ENCODE measurements at places on chromosomes 16 and 17.

GRCh38 chr17:59521465-59522126 is 43.8 kb upstream of the DHX40 start:
- peak; percentile 17 for DNase-seq

DNA sequence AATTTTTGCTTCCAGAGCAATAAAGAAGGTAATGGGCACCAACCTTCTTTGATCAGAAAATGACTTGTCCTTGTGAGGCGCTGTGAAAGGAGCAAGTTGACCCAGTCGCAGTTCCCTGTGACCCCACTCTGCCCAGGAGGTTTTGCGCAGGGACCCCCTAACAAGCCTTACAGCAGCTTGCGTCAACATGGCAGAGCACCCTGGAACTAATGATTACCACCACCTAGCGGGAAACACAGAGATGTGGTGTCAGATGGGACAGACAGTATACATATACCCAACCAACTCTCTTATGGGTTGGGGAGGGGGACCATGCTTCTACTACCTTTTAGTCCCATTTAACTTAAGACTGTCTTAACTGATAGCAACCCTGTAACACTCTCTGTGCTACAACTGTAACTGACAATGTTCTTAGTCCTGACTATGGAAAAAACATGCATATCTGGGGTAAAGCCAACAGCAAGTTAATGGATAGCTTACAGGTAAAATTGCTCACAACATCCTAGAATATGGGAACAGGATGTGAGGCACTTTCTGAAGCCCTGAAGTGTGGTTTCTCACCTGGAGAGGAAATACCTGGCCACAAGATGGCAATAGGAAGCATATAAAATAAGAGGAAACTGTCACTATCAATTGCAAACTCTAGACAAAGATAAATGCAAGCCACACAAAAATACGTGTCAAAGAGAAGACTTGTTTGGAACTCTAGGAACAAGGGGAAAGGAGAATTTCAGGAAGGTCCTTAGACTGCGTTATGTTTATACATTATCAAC is 3.0 kb downstream of the KARS1 start:
- DNase-seq, result no peak

- DNase-seq, result no peak
Measured at GRCh38 chr17:44941712-44942331, 5.8 kb downstream of the KIF18B start.

DNA sequence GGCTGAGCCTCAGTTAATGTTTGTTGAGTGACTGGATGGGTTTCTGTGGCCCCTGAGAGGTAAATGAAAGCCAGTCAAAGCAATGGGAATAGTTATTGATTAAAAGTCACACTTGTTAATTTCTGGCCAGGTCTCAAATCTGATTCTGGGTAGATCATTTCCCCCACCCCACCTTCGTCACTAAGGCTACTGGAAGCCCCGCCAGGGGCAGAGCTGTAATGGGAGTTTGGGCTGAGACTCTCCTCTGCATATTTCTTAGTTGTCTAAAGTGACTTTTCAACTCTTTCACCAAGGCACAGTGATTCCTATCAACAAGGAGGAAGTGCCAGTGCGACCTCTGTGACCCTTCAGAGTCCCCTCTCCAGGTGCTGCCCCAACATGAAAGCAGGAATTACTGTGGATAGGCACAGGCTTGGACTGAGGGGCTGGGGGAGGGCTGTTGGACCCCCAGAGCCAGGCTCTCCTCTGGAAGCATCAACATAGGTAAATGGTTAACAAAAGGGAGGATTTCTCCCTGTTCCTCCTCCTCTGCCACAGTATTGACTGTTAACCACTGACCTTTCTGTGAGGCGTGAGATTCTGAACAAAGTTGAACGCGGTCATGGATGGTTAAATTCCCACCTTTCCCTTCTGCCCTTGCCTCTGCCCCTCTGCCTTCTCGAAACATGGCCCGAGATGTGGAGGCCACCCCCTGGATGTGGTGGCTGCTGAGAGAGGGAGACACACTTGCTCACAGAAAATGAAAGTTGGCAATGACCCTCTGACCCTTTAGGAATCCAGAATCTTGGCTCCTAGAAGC is 20.8 kb upstream of the TBX2 start:
- DNase-seq, result no peak

GRCh38 chr16:73020409-73020884 is 27.5 kb downstream of the ZFHX3 start:
- DNase-seq, result peak; percentile 80

DNA sequence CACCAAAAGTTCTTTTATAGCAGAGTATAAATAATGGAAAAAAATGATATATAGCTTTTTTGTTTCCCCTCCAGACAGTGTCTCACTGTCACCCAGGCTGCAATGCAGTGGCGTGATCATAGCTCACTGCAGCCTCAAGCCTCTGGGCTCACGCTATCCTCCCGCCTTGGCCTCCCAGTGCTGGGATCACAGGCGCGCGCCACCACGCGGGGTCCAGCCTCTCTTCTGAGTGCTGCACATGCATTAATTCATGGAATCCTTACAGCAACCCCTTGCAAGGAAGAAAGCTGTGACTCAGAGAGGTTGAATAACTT is 18.0 kb upstream of the ZNF629 start:
- DNase-seq, result no peak

- no peak for DNase-seq
Measured at GRCh38 chr16:57255686-57256415, 10.8 kb downstream of the ARL2BP start.

DNA sequence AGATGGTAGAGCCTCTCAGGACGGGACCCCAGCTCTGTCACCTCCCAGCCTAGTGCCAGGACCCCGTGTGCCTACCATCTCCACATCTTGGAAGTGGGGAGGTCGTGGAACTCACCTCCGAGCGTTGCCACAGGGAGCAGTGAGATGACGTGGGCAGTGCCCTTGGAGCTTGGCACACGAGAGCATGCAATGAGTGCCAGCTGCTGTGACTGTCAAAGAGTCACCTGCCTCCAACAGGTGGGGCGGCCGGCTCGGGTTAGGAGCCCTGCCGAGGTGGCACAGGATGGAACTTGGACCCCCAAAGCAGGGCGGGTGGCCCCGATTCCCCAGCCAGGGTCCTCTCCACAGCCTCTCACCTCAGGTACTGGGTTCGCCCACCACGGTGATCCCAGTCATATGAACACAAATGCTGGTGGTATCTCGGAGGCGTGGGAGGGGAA is 5.5 kb downstream of the VPS4A start:
- DNase-seq, result no peak

GRCh38 chr16:1152651-1153259 is at the start of gene CACNA1H:
TSS of gene CACNA1H (plus strand) at chr16:1153106. CDS start at chr16:1153738, 632 bp downstream.
- DNase-seq, result no peak

DNA sequence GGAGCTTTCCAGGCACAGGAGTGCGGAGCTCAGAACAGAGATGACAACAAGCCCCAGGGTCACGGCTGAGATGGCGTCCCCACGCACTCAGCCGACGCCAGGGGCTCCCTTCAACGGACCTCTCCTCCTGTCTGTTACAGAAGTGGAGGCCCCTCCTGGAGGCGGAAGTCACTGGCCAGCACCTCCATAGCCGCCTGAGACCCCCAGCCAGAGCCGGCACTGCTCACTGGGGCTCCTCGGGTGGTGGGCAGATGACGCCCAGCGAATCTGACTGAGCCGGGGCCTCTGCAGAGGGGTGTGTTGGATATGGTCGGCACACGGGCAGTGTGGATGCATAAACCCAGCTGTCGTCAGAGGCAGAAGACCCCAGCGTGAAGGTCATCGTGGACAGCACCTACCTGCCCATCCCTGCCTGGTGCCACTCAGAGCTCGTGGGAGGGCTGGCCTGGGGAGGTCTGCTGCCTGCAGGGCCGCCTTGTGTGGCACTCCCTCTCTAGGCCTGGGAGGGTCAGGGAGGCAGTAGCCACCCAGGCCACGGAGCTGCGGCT is 20.0 kb downstream of the NDUFAF8 start:
- DNase-seq, result no peak

GRCh38 chr17:41340934-41341861 is 9.4 kb downstream of the KRT33A start:
- no peak for DNase-seq

GRCh38 chr16:89920723-89921122 is 2.1 kb downstream of the MC1R start:
- no peak for DNase-seq

DNA sequence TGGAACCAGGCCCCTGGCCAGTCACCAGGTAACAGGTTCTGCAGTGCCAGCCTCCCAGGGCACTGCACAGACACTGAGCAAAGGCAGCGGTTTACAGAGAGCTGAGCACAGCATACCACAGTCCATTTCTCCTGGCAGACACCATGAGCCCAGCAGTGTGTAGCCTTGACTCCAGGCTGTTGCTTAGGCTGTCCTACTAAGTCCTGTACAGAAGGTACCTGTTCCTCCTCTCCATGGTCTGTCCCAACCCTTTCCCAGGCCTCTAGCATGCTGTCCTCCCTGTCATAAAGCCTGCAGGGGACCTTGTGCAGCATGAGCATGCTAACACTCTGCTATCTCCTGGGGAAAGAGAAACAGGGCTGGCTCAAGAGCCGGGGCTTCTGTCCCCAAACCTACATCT is 20.0 kb downstream of the ATP6V0D1 start:
- DNase-seq, result no peak

GRCh38 chr16:1543085-1543896 is 9.8 kb downstream of the TMEM204 start:
- no peak for DNase-seq

DNA sequence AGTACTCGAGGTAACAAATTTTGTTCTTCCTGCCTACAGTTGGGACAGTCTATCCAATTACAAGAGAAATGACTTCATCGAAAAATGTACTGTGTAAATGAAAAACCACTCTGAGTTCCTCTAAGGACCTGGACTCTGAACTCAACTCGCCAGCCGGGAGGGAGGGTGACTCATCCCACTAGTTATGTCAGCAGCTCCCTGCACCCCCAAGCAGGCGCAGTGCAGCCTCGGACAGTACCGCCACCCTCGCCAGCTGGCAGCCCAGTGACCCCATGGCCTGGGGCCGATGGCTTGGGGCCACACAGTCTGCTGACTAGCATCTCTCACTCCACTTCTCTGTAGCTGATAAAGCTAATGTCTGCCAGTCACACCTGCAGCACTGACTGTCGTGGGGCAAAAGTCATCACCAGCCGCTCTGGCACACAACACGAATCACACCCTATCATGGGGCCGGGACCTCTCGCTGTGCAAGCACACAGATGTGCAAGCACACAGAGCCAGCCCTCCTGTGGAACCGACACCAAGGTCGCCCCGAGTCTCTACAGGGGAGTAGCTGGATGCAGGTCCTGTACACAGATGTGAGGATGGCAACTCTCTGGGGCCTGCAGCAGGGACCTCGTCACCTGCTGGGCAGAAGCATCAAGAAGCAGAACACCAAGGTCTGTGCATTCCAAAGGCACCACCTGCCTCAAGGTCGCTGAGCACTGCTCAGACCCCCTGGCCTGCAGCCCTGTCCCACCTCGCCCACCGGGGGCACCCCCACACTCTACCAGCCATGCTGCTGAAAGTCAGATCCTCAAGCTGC is 5.7 kb downstream of the CSNK1D start:
- peak; percentile 42 for DNase-seq

GRCh38 chr16:74053312-74053711 is 243.3 kb upstream of the PSMD7 start:
- DNase-seq, result no peak

- DNase-seq, result no peak
Measured at GRCh38 chr17:37828651-37829124, 83.8 kb upstream of the HNF1B start.
